ENCODE measurements at places on chromosomes 4 and X. TPM values are rescaled to one million over a fixed set of nuclear protein-coding genes. Genes with fewer than 3 reads are reported as not detected.

The SHOX gene
- total RNA-seq = not detected

The GPC3 gene
- total RNA-seq = 805 TPM

- DNase-seq = no peak
Observed at GRCh38 chr4:2913168-2913567, 50.0 kb downstream of the NOP14 start.

DNA sequence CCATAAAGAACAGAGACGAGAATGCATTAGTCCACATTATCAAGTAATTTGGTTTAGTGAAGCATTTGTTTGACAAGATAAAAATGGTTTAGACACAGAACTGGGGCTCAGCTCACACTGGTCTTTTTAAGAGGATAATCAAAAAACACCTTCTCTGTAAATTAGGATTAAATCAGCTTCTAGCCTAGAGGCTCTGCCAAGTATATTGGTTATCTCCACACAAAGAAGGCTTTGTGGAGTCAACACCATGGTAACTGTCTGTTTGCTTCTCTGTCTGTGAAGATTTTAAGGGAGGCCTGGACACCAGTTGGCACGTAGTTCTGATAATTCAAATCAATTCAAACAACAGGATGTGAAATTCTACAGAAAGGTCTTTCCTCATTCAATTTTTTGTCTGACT is 687.0 kb downstream of the DMD start:
- no peak for DNase-seq

- DNase-seq = no peak
Observed at GRCh38 chr4:58191109-58191508, 1080.9 kb upstream of the IGFBP7 start.

The N4BP2 gene
- total RNA-seq = 12.9 TPM

DNA sequence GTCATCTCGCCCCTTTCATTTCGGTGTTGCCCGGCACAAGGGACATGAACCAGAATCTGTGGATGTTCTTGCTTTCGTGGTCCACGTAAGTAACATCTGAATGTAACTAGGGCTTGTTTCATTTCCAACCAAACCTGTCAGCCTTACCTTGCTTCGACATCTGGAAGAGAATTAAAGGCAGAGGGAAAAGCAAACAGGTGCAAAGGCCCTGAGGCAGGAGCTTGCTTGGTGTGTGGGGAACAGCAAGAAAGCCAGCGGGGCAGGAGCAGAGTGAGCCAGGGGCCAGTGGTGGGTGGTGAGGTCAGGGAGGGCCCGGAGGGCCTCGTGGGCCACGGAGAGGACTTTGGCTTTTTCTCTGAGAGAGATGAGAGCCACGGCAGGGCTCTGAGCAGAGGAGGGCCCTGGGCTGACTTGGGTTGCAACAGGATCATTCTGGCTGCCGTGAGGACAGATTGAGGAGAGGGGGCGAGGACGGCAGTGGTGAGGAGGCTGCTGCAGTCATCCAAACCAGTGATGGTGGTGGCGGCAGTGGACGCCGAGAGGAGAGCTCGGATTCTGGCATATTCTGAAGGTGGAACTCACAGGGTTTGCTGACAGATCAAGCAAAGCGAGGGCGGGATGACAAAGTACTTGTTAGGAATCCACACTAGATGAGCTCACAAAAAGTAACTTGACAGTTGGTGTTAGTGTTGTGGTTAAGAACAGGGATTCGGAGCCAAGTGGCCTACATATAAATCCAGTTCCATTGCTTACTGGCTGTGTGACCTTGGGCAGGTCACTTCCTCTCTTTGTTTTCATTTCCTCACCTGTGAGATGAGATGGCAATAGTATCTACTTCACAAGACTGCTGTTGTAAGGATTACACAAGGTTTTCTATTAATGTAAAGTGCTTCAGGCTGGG is 6.8 kb upstream of the WDR13 start:
- DNase-seq = peak; percentile 18

The TMPRSS11B gene
- total RNA-seq = not detected

DNA sequence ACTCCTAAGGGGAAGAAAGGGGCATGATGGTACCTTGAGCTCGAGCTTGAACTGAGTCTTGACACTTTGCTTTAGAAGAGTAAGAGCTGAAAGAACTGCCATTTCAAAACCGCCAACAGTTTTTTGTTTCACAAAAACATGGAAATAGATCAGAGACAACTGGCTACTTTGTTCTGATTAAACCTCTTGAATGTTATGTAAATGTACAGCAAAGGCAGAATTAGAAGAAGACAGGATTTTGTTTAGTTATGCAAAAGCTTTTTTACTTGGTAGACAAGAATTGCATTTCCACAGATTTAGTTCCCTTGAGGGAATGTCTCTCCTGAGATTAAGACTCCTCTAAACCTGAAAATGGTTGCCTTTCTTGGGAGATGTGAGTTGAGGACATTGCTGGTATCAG is 33.3 kb upstream of the STPG2 start:
- no peak for DNase-seq

GRCh38 chr4:78661921-78662521 is 110.5 kb downstream of the ANXA3 start:
- DNase-seq = peak; percentile 88

- no peak for DNase-seq
Observed at GRCh38 chr4:153927451-153927850, 138.6 kb upstream of the SFRP2 start.

The MAGIX gene
- total RNA-seq = 1.0 TPM

GRCh38 chrX:136046295-136047015 is 61.2 kb downstream of the SLC9A6 start:
- DNase-seq = no peak

The POLN gene
- total RNA-seq = 0.93 TPM

GRCh38 chrX:132037479-132037993 is 14.4 kb downstream of the STK26 start:
- DNase-seq = no peak

DNA sequence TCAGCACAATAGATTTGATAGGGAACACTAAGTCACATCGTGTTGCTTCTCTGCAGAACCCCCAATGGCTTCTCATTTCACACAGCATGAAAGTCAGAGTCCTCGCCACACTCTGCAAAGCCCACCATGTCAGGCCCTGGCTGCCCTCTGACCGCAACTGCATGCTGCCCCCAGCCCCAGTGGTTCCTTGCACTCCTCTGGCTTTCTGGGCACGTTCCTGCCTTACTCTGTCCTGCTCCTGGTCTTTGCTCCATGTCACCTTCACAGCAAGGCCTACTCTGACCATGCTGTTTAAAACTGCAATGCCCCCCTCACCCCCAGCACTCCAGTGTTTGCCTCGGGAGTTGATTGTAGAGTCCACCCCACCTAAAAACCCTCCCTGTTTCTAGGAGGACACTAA is 78.1 kb downstream of the EVC start:
- no peak for DNase-seq

GRCh38 chr4:176726803-176727202 is 65.9 kb downstream of the VEGFC start:
- DNase-seq = no peak

The RBMX gene
- 303 TPM for total RNA-seq

DNA sequence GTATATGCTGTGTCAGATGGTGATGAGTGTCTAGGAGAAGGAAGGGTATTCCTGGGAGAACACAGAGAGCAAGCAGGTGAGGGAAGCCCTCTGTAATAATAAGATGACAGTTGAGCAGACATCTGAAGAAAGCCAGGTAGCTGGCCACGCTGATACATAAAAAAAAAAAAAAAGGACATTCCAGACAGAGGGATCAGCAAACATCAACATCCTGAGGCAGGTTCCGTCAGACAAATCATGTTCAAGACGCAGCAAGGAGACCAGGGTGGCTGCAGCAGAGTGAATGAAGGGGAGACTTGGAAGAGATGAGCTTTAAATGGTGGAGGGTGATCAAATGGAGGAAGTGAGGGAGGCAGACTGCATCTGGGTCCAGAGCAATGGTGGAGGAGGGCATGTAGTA is 97.6 kb upstream of the ANXA3 start:
- no peak for DNase-seq

DNA sequence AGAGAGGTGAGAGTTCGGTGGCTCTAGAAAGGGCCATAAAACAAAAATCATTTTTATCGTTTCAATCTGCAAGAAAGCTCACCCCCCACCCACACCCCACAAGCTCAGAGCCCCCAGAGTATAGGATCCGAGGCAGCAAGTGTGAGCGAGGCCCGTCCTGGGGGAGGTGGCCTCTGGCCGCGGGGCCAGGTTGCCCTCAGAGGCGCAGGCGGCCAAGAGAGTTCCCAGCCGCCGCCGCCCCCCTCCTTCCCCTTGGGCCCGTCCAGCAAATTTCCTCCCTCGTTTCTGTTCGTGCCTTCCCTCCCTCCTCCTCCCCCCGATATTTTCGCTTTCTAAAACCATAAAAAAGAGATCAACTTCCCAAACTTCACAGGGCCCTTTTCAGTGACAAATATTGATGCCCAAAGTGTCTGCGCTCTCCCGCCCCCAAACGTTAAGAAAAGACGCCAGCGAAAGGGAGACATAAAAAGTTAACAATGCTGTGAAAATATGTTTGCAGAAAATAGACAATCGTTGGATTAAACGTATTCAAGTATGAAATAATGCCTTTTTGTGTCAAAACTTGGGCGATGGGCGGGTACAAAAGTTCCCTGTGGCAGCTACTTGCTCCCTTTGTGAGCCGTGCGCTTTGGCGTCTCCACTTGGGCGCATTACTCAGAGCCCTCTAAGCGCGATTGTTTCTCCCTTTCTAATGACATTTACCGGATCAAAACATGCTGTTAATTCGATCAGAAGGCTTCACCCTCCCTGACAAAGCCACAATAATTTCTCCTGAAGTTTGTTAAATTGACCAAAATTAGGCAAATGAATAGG is 1.1 kb upstream of the HELT start:
- no peak for DNase-seq

The MRPL1 gene
- total RNA-seq = 61.5 TPM

DNA sequence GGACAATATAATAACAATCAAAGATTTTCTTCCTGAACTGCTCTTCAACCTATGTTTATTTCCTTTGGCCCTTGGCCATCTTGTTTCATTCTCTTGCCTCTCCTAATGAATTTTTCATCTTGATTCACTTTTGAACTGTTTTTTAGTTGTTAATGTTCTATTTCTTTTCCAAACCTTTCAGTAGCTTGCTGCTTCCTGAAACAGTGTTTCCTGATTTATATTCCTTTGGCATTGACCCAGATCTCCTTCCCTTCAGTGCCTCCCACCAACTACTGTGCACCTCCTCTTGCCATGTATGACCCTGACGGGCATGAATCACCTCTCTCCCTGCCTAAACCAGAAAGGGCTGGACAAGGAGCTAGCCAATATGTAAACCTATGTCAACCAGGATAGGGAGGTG is 25.6 kb upstream of the SPP1 start:
- no peak for DNase-seq

DNA sequence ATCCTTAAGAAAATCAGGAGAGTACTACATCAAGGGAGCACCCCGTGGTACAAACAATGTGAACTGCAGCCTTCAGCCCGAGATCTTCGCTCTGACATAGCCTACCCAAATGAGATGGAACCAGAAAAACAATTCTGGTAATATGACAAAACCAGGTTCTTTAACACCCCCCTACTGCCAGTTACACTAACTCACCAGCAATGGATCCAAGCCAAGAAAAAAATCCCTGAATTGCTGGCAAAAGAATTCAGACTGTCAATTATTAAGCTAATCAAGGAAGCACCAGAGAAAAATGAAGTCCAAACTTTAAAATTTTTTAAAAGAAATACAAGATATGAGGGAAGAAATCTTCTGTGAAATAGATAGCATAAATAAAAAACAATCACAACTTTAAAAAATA is 101.7 kb upstream of the KLF8 start:
- DNase-seq = no peak

GRCh38 chr4:21552455-21552854 is 396.1 kb downstream of the KCNIP4 start:
- no peak for DNase-seq

- no peak for DNase-seq
Observed at GRCh38 chrX:38965888-38966287, 164.6 kb downstream of the MID1IP1 start.

DNA sequence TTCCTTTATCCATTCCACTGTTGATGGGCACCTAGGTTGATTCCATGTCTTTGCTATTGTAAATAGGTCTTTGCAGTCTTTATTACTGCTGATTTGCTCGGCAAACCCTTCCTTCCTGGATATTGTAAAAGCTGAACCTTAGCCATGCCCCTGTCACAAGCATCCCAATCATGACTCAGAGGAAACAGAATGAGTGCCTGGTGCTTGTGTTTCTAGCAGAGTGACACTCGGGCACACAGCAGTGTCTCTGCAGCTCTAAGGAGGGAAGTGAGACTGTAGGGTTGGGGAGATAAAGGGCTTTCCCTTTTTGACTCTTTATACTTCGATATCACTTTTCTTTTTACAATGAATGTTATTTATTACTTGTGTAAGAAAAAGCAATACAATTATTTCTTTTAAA is 83.3 kb downstream of the AKAP4 start:
- no peak for DNase-seq

The GABRB1 gene
- total RNA-seq = not detected

DNA sequence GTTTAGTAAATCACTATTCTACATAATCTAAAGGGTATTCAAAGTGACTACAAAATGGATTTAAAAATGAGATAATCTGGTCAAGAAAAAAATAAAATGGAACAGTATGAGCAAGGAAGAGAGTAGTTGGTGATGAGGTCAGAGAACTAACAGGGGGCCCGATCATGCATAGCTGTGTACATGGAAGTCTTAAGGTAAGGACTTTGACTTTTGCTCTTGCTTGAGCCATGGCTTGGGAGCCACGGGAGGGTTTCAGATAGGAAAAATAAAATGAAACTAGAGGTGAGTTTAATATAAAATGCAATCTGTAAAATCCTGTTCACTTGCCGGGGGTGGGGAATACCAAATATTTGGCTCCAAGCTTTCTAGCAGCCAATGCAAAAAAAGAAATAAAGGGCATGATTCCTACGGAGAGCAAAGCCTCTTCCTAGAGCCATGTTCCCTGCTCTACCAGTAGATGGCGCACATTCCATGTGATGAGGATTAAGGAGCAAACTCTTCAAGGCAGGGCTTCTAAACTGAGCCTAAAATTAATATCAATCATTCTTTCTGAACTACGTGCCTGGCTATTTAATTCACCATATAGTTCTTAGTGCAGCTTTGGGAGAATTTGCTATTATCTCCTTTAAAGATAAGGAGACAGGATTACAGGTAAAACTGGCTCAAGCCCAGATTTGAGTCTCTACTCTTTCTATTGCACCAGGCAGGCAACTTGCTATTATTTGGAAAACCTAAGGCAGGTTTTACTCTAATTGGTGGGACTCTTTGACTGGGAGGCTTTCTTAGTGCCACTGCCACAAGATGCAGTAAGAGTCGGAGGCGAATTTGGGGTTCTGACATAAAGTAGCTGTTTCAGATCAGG is 6.8 kb upstream of the CLCN5 start:
- DNase-seq = peak; percentile 33

The ARSD gene
- 2.0 TPM for total RNA-seq

The AFM gene
- 0.79 TPM for total RNA-seq

GRCh38 chr4:177726111-177726510 is 283.9 kb upstream of the AGA start:
- DNase-seq = peak; percentile 1

The DAPP1 gene
- total RNA-seq = not detected

The GUCY1A1 gene
- not detected for total RNA-seq

The STATH gene
- not detected for total RNA-seq

GRCh38 chr4:166481739-166482138 is 608.7 kb downstream of the TLL1 start:
- no peak for DNase-seq

The ADGRG2 gene
- not detected for total RNA-seq

The CSAG2 gene
- not detected for total RNA-seq
